ENCODE measurements at places on chromosomes 3 and 15. TPM values are rescaled to one million over a fixed set of nuclear protein-coding genes. Genes with fewer than 3 reads are reported as not detected.

The CAPN3 gene
- total RNA-seq: 1.6 TPM

The BTLA gene
- 39.4 TPM for total RNA-seq

The CEMIP gene
- 0.03 TPM for total RNA-seq

The PLOD2 gene
- total RNA-seq: 2.0 TPM

The TMEM207 gene
- not detected for total RNA-seq

The LEO1 gene
- 36.5 TPM for total RNA-seq

The PXK gene
- 43.4 TPM for total RNA-seq

The KBTBD13 gene
- not detected for total RNA-seq

The ACOX2 gene
- not detected for total RNA-seq

The TARS3 gene
- total RNA-seq: 15.2 TPM

The RFTN1 gene
- 97.6 TPM for total RNA-seq

The P2RY13 gene
- not detected for total RNA-seq

The BDH1 gene
- 126 TPM for total RNA-seq

The TMC3 gene
- not detected for total RNA-seq

The A4GNT gene
- not detected for total RNA-seq

DNA sequence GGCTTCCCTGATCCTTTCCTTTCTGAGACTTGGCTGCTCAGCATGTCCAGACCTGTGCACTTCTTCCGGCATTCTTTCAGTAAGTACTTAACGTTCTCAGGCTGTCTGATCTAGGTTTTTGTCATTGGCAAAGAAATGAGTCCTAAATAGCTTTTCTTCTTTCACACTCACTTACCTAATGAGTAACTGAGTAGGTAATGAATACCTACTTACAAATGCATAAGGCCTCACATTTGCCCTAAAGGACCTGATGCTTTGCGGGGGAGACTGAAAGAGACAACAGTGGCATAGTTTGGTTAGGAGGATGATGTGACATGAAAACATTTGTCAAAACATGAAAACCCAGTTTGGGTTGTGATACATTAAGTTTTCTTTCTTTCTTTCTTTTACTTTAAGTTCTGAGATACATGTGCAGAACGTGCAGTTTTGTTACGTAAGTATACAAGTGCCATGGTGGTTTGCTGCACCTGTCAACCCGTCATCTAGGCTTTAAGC is 516.7 kb upstream of the CFAP20DC start:
- no peaks in the 10 kb centered on the region for H3K27me3 ChIP-seq
- peaks cover 12% of the 10 kb centered on the region for H3K4me1 ChIP-seq
- H3K4me3 ChIP-seq: no peak overlapping the region
- peaks cover 3% of the 10 kb centered on the region for H3K36me3 ChIP-seq
- peak overlapping the region; percentile 36 for H3K27ac ChIP-seq
- no peak for DNase-seq

- no peak overlapping the region for H3K4me3 ChIP-seq
- no peaks in the 10 kb centered on the region for H3K4me1 ChIP-seq
- DNase-seq: no peak
- H3K36me3 ChIP-seq: no peaks in the 10 kb centered on the region
- no peak overlapping the region for H3K27ac ChIP-seq
Observed at GRCh38 chr3:30141178-30141581, 465.2 kb upstream of the TGFBR2 start.

DNA sequence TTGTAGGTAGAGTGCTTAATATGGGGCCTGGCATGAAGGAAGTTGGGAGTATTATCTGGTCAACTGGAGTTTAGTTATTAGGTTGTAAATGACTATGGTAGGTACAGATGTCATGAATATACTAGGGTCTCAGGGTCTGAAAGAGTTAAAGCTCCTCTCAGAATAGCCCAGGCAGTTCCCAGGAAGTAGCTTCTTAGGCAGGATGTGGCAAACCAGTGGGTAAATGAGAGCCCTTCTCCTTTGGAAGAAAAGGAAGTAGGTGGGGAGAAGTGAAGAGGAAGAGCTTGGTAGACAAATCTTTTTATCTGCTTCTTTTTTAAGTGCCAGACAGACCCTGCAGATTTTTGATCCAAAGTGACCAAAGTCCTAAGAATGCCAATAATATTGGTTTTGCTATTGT is 24.5 kb downstream of the MAP2K1 start:
- peak overlapping the region; percentile 20 for H3K27ac ChIP-seq
- no peaks in the 10 kb centered on the region for H3K27me3 ChIP-seq
- H3K4me3 ChIP-seq: peak overlapping the region; percentile 73
- no peak for DNase-seq
- peaks cover 89% of the 10 kb centered on the region for H3K4me1 ChIP-seq
- H3K36me3 ChIP-seq: peaks cover 42% of the 10 kb centered on the region

GRCh38 chr3:22587446-22587845 is 615.7 kb upstream of the UBE2E2 start:
- no peaks in the 10 kb centered on the region for H3K36me3 ChIP-seq
- no peaks in the 10 kb centered on the region for H3K4me1 ChIP-seq
- H3K4me3 ChIP-seq: no peak overlapping the region
- no peaks in the 10 kb centered on the region for H3K27me3 ChIP-seq
- H3K27ac ChIP-seq: no peak overlapping the region
- DNase-seq: no peak

- H3K27ac ChIP-seq: no peak overlapping the region
- no peak overlapping the region for H3K4me3 ChIP-seq
- DNase-seq: no peak
- H3K36me3 ChIP-seq: no peaks in the 10 kb centered on the region
- peaks cover 3% of the 10 kb centered on the region for H3K4me1 ChIP-seq
Observed at GRCh38 chr3:122189357-122189756, 5.9 kb downstream of the CASR start.

- no peak for DNase-seq
- no peak overlapping the region for H3K4me3 ChIP-seq
- H3K4me1 ChIP-seq: peaks cover 10% of the 10 kb centered on the region
- H3K27ac ChIP-seq: no peak overlapping the region
- peaks cover 2% of the 10 kb centered on the region for H3K27me3 ChIP-seq
Observed at GRCh38 chr3:18809640-18810305, 338.5 kb upstream of the KCNH8 start.

GRCh38 chr3:138303474-138303873 is 26.2 kb downstream of the NME9 start:
- no peaks in the 10 kb centered on the region for H3K27me3 ChIP-seq
- peaks cover 15% of the 10 kb centered on the region for H3K36me3 ChIP-seq
- no peak overlapping the region for H3K27ac ChIP-seq
- H3K4me1 ChIP-seq: no peaks in the 10 kb centered on the region
- H3K4me3 ChIP-seq: no peak overlapping the region

GRCh38 chr3:194931865-194932264 is 246.2 kb downstream of the FAM43A start:
- H3K36me3 ChIP-seq: no peaks in the 10 kb centered on the region
- H3K27me3 ChIP-seq: peaks cover 7% of the 10 kb centered on the region
- DNase-seq: no peak
- H3K27ac ChIP-seq: no peak overlapping the region
- H3K4me1 ChIP-seq: no peaks in the 10 kb centered on the region

- no peak for DNase-seq
- H3K4me1 ChIP-seq: no peaks in the 10 kb centered on the region
- H3K27ac ChIP-seq: no peak overlapping the region
Observed at GRCh38 chr3:194326968-194327217, 24.2 kb downstream of the CPN2 start.

- peaks cover 2% of the 10 kb centered on the region for H3K27me3 ChIP-seq
- no peak for DNase-seq
- no peak overlapping the region for H3K4me3 ChIP-seq
- H3K36me3 ChIP-seq: no peaks in the 10 kb centered on the region
- peaks cover 5% of the 10 kb centered on the region for H3K4me1 ChIP-seq
Observed at GRCh38 chr3:53816425-53816824, 29.8 kb downstream of the CHDH start.

DNA sequence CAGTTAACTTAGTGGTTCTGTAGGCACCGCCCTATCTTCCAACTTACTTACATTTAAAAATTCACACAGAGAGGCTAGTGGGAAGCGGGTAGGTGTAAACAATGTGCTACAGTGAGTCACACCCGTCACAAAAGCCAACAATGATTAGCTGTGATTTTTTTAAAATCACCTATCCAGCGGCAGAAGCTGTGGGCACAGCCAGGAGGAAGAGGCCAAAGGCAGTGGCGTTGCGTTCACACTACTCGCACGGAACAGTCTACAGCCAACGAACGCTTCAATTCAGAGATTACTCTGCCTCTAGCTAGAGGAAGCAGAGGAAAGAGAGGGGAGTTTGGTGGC is 2.5 kb upstream of the NLGN1 start:
- H3K27me3 ChIP-seq: peaks cover 58% of the 10 kb centered on the region
- H3K36me3 ChIP-seq: peaks cover 4% of the 10 kb centered on the region
- H3K27ac ChIP-seq: no peak overlapping the region
- peaks cover 25% of the 10 kb centered on the region for H3K4me1 ChIP-seq

- no peaks in the 10 kb centered on the region for H3K36me3 ChIP-seq
- no peak for DNase-seq
- H3K4me3 ChIP-seq: no peak overlapping the region
- no peaks in the 10 kb centered on the region for H3K4me1 ChIP-seq
- no peaks in the 10 kb centered on the region for H3K27me3 ChIP-seq
Observed at GRCh38 chr3:35081899-35082298, 557.4 kb upstream of the ARPP21 start.

DNA sequence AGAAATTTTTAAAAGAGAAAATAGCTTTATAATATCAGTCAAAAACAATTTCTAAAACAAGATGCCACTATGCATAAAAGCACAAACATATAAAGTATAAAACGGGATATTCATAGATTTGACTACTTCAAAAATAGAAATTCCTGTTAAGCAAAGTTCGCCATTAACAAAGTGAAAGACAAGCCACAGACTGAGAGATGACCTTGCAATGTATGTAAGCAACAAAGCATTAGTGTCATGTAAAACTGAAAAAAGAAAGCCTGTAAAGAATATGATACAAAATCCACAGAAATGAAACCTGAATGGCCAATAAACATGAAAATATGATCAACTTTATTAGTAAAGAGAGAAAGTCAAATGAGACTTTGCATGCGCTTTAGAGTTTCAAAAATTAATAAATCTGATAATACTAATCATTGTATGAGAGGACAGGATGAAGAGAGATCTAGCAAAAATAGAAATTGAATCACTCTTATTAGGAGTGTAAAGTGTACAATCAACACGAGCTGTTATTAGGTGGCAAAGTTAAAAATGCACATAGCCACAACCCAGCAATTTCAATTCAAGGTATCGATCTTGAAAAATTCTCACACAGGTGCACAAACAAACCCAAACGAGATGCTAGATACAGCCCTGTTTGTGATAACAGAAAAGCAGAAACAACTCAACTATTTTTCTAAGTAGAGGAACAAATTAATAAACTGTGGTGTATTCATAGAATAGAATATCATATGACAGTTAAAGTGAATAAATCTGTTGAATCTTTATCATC is 173.6 kb downstream of the MECOM start:
- no peaks in the 10 kb centered on the region for H3K4me1 ChIP-seq
- DNase-seq: no peak
- H3K27me3 ChIP-seq: no peaks in the 10 kb centered on the region
- H3K27ac ChIP-seq: no peak overlapping the region
- H3K36me3 ChIP-seq: no peaks in the 10 kb centered on the region
- no peak overlapping the region for H3K4me3 ChIP-seq

DNA sequence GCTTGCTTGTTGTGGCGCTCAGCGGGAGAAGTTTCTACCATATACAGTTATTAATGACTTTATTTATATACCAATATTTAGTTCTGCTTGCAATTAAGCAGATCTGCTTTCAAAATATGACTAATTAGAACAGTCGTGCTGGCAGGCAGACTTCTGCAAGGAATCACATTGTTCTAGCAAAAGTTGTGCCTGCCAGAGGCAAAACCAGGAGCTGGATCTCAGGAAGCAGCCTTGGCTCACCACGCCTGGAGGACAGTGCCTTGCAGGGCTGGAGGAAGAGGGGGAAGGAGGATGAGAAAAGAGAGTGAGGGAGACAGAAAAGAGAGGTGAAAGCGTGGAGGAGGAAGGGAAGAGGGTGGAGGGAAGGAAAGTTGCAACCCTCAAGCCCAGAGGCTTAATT is 160.3 kb downstream of the NUP210 start:
- H3K36me3 ChIP-seq: no peaks in the 10 kb centered on the region
- H3K4me3 ChIP-seq: no peak overlapping the region
- no peak overlapping the region for H3K27ac ChIP-seq
- H3K27me3 ChIP-seq: no peaks in the 10 kb centered on the region
- DNase-seq: no peak

- peaks cover 17% of the 10 kb centered on the region for H3K4me1 ChIP-seq
- H3K36me3 ChIP-seq: no peaks in the 10 kb centered on the region
- H3K27ac ChIP-seq: no peak overlapping the region
- peaks cover 43% of the 10 kb centered on the region for H3K27me3 ChIP-seq
Observed at GRCh38 chr15:65081758-65082157, 5.2 kb downstream of the KBTBD13 start.

- no peak for DNase-seq
- H3K4me1 ChIP-seq: no peaks in the 10 kb centered on the region
- no peak overlapping the region for H3K27ac ChIP-seq
Observed at GRCh38 chr15:99763827-99764226, 30.6 kb upstream of the LYSMD4 start.

- peaks cover 17% of the 10 kb centered on the region for H3K27me3 ChIP-seq
- H3K4me3 ChIP-seq: peak within 1 kb of the TSS; percentile 95
- peak within 1 kb of the TSS; percentile 96 for H3K27ac ChIP-seq
- DNase-seq: peak; percentile 73
Observed at GRCh38 chr3:192917404-192918274, at the start of gene MB21D2. TSS of gene MB21D2 (minus strand) at chr3:192917856. CDS start at chr3:192917840, 16 bp downstream.

GRCh38 chr15:96182736-96183513 is 147.6 kb upstream of the NR2F2 start:
- no peaks in the 10 kb centered on the region for H3K36me3 ChIP-seq
- DNase-seq: no peak
- H3K27me3 ChIP-seq: peaks cover 1% of the 10 kb centered on the region
- no peak overlapping the region for H3K4me3 ChIP-seq
- no peak overlapping the region for H3K27ac ChIP-seq

- no peaks in the 10 kb centered on the region for H3K4me1 ChIP-seq
- H3K4me3 ChIP-seq: no peak overlapping the region
- DNase-seq: no peak
- no peaks in the 10 kb centered on the region for H3K36me3 ChIP-seq
Observed at GRCh38 chr3:65604863-65605526, 433.7 kb downstream of the MAGI1 start.

DNA sequence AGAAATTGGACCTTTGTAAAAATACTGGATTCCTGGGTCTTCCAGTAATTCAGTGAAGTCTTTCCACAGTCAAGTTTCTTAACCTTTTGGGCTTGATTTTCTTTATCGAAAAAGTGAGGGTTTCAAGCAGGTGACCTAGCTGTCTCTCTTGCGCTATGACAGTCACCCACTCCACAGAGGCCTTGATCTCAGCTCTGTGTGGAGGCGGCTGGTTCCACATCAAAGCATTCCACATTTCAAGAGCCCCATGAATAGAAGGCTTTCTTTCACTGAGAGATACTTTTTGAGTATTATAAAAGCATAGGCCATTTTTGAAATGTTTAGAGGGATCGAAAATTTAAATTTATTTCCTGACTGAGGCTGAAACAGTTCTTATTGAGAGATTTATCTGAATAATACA is 43.9 kb downstream of the GABRA5 start:
- H3K27ac ChIP-seq: no peak overlapping the region
- no peaks in the 10 kb centered on the region for H3K27me3 ChIP-seq
- H3K4me3 ChIP-seq: no peak overlapping the region
- H3K36me3 ChIP-seq: no peaks in the 10 kb centered on the region

- no peaks in the 10 kb centered on the region for H3K36me3 ChIP-seq
- H3K27ac ChIP-seq: no peak overlapping the region
- no peak overlapping the region for H3K4me3 ChIP-seq
- H3K4me1 ChIP-seq: peaks cover 12% of the 10 kb centered on the region
Observed at GRCh38 chr15:66862111-66862939, 160.3 kb downstream of the SMAD6 start.
